ENCODE measurements at places on chromosomes 7 and 10.

- no peak for DNase-seq
Measured at GRCh38 chr7:82965088-82966036, 197.3 kb downstream of the PCLO start.

DNA sequence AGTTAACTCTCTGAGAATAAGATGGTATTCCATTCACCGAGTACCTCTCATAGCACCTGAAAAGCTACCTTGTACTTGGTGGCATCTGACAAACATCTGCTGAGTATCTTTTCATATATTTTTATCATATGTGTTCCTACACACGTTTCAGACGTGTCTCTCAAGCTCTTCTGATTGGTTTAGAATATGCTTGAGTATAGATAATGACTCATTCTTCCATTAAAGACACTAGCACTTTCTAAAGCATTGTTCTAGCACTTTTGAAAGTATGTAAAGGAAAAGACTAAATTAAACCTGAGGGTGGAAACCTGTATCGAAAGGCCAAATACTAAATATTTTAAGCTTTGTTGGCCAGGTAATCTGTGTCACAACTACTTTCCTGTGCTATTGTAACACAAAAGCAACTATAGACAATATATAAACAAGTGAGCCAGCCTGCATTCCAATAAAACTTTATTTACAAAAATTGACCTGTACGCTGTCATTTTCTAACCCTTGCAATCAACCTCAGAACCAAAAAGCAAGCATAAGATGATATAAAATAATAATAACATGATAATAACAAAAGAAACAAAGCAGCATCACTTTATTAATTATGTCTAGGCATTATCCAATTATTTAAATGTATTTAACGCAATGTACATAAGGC is 95.3 kb downstream of the DGKI start:
- DNase-seq = no peak

- DNase-seq = no peak
Measured at GRCh38 chr10:59934701-59935100, 28.3 kb upstream of the CCDC6 start.

- DNase-seq = no peak
Measured at GRCh38 chr10:133180192-133180964, 20.4 kb downstream of the KNDC1 start.

Measured in muscle of arm (tissue), 14 donors.